Endodermal cell (in vitro differentiated cells): ENCODE measurements at places on chromosomes 5 and 9.

DNA sequence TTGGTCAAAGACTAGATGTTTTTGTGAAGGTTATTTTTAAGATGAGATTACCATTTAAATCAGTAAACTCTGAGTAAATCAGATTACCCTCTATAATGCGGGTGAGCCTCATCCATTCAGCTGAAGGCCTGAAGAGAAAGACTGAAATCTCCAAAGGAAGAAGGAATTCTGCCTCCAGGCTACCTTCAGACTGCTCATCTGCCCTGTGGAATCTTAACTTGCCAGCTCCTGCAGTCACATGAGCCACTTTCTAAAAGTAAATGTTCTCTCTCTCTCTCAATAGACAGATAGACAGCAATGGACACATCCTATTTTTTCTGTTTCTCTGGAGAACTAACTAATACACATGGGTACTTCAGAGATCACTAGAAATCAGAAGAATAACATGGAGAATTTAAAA lies 182.8 kb downstream of the CFAP90 start:
- no peak for DNase-seq

- DNase-seq, result no peak
These were observed 59.6 kb downstream of the ACTBL2 start for GRCh38 chr5:57422993-57423392.

GRCh38 chr9:110135846-110136245 lies 72.1 kb downstream of the C9orf152 start:
- no peak for DNase-seq

DNA sequence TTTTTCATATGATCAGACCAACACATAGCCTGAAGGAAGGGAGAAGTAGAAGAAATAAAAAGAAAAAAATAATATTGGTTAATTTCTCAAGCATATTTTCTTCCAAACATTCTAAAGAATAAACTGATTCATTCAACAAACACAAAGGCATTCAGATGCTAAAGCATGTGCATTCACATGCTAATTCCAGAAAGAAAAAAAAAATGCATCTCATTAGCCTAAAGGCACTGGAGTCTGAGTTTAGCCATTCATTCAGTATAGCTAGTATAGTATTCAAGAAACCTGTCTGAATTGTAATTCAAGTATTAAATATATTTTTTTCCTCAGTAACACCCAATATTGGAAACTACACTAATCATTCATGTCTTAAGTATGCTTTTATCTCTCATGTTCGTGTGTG lies 61.0 kb upstream of the FER start:
- no peak for DNase-seq

- DNase-seq, result no peak
These were observed 801.5 kb upstream of the DMAC1 start for GRCh38 chr9:8600914-8601680.

- DNase-seq, result no peak
These were observed 39.8 kb downstream of the CNOT8 start for GRCh38 chr5:154898210-154898609.

DNA sequence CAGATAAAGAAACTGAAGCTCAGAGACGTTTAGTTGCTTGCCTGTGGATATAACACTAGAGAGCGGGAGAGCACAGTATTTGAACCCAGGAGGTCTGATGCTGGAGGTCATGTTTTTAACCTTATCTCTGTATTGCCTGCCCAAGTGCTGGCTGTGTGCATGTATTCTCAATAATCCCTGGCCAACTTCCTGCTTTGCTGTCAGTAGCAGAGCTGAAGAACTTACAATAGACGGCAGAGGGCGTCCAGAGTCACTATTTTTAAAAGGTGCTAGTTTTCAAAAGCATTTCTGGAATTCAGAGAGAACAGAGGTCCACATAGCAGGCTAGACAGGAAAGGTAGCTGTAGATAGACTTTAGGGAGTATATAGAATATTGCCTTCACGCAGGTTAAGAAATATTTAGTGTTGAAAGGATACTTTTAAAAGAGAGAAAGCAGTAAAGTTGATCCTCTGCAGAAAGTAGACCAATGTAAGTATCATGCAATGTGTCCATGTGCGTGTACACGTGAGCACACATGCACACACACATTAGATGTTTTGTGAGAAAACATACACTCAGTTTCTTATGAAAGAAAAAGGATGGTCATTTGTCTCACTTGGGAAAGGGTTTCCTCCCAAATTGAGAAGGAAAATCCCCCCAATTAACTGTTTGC lies 46.3 kb downstream of the PTCD2 start:
- DNase-seq, result peak; percentile 79
